ENCODE measurements at places on chromosomes 11 and 22.

- DNase-seq = no peak
These were observed 120.8 kb upstream of the POU2AF2 start for GRCh38 chr11:111124724-111125123.

GRCh38 chr11:118436639-118437207, 431 bp downstream of the KMT2A start:
- peak; percentile 57 for DNase-seq

GRCh38 chr22:49325531-49326395, 501.9 kb downstream of the BRD1 start:
- DNase-seq = no peak

- no peak for DNase-seq
These were observed 2.8 kb downstream of the RIC8A start for GRCh38 chr11:210122-210802.

- no peak for DNase-seq
These were observed 63.4 kb downstream of the FLI1 start for GRCh38 chr11:128757235-128757711.

DNA sequence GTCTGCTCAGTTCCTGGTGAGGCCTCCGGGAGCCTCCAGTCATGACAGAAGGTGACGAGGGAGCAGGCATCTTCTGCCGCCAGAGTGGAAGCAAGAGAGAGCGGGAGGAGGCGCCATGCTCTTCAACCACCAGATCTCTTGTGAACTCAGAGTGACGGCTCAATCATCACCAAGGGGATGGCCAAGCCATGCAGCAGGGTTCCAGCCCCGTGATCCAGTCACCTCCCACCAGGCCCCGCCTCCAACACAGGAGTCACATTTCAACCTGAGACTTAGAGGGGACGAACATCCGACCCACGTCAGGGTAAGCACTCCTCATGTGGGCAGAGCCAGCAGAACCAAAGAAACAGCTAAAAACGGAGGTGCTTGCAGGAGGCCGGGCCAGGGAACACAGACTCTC, 1470.5 kb downstream of the BRD1 start:
- peak; percentile 46 for DNase-seq

GRCh38 chr11:44143987-44144909, 48.8 kb downstream of the EXT2 start:
- no peak for DNase-seq

- DNase-seq = no peak
These were observed 2.1 kb downstream of the TNNI2 start for GRCh38 chr11:1840780-1841480.

DNA sequence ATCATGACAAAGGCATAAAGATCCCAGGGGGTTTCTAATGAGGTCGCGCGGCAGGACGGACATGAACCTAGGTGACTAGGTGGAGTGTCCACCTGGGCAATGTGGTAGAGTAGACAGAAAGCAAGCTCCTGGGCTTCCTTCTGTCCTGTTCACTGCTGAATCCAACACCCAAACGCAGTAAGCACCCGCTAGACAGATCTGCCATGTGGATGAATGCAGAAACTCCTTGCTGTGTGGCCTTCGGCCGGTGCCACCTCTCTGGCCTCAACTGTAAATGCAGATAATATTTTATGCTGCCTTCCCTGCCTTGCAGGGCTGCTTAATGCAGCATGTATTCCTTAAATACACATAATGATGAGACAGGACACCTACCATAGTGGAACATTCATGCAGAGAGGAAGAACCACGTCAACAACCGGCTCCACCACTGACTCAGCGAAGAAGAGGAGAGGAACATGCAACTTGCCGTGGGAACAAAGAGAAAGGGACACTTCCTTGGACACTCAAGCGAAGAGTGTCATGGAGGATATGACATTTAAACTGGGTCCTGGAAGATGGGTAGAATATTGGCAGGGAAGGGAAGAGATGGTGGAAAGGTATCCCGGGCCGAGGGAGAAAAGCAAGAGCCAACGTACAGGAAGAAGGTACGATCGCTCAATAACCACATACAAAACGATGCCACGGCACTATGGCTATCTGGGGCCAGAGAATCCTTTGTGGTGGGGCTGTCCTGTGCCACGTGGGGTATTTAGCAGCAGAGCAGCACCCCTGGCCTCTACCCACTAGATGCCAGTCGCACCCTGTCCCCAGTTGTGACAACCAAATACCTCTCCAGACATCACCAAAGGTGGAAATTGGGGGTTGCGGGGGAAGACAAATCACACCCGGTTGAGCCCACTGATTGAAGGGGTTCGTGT, 30.8 kb downstream of the MYH9 start:
- DNase-seq = no peak

DNA sequence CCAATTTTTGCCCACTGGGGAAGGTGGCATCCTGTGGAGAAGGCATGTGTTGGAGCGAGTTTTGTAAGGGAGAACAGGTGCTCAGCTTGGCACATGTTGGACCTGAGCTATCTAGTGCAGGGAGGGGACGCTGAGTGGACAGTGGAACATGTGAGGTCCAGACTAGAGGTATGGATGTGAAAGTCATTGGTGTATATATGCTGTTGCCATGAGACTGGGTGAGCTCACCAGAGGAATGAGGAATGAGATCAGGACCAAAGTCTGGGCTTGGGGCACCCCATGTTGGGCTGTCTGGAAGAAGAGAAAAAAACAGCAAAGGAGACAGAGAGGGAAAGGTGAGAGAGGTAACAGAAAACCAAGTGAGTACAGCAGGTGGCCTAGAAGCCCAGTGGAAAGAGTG, 12.3 kb upstream of the SYT7 start:
- DNase-seq = no peak

DNA sequence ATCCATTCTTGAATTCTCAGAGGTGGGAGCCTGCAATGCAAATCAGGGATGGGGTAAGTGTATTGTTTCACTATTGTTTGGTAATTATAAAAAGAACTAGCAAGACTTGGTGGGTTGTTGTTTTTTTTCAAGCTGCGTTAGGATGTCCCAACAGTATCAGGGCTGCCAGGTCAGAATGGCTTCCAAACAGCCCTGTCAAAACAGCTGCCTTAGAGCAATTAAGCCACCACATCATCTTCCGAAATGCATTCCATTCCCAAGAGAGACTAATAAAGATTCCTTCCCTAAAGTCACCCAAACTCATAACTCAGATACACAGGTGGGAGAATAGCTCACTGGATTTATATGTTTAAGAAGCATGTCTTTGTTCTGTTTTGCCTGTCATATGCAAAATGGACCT, 23.5 kb downstream of the BBOX1 start:
- no peak for DNase-seq

DNA sequence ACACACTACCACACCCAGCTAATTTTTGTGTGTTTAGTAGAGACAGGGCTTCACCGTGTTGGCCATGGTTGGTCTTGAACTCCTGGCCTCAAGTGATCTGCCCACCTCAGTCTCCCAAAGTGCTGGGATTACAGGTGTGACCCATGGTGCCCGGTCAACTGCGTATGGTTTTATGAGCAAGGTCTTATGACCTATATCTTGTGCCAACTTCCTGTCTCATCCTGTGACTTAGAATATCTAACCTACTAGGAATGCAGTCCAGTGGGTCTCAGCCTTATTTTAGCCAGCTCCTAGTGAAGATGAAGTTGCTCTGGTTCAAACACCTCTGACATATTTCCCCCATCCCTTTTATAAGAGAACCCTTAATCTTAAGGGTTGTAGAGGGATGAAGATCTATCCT, 66.1 kb upstream of the OR5AN1 start:
- DNase-seq = no peak

GRCh38 chr22:45235101-45235777, 5.5 kb downstream of the KIAA0930 start:
- DNase-seq = no peak

- no peak for DNase-seq
These were observed 25.5 kb downstream of the UBASH3B start for GRCh38 chr11:122681070-122681469.

DNA sequence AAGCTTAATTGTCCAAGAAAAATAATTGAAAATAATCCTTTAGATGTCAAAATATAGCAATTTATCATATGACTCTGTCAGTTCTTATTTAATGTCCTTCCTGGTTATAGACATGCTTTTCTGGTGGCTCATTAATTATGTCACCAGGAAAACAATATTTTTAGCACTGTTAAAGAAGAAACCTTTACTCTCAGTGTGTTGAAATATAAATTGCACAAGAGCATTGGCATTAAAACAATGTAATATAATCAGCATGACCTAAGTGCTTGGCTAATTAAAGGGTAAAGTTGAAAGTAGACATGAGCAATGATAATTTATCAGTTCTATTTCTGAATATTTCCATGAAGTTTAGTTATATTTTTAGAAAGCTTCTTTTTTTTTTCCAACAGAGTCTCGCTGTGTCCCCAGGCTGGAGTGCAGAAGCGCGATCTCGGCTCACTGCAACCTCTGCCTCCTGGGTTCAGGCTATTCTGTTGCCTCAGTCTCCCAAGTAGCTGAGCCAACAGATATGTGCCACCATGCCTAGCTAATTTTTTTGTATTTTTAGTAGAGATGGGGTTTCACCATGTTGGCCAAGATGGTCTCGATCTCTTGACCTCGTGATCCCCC, 232.3 kb downstream of the JRKL start:
- DNase-seq = no peak

DNA sequence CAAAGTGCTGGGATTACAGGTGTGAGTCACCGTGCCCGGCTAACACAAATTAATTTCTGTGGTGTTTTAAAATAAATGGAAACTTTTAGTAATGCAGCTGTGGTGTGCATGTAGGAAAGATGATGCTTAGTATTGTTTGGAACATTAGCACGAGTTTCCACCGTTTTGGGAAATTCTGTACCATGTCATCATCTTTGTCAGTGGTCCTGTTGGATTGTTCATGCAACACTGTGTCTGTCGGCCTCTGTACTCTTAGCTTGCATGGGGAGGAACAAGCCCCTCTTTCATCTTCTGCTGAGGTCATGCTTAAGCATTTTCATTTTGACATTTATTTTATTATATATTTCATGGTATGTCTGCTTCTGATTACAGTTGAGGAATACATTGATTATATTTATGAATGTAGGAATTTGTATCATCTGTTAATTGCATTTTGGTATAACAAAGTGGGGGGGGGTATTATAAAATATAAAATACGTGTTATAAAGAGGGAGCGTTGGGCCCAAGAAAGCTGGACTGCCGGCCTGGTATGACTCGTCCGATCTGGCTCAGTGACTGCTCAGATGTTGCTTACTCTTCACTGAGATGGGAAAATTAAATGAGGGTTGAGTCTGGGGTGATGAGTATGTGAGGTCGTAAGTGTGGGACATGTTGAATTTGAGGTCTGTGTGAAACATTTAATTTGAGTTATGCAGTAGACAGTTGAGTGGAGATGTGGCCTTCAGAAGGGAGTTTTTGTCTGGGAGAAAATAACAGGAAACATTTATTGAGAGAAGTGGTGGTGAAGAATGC, 28.7 kb downstream of the CECR2 start:
- DNase-seq = no peak

DNA sequence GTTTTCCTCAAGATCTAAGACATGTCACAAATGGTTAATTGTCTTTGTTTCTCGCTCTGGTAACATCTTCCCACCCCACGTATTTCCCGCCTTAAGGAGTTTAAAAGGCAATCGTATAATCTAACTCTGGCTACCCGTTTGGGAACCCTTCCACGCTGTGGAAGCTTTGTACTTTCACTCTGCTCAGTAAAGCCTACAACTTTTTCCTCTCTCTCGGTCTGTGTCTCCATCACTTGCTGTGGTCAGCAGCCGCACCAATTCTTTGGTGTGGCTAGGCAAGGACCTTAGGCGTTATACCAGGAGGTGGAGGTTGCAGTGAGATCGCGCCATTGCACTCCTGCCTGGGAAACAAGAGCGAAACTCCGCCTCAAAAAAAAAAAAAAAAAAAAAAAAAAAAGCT, 1430.1 kb downstream of the LRRC4C start:
- DNase-seq = peak; percentile 7

- DNase-seq = peak; percentile 46
These were observed 563 bp downstream of the MDK start for GRCh38 chr11:46381819-46382645.

GRCh38 chr11:18253233-18253632, 4.8 kb upstream of the SAA2 start:
- DNase-seq = no peak

DNA sequence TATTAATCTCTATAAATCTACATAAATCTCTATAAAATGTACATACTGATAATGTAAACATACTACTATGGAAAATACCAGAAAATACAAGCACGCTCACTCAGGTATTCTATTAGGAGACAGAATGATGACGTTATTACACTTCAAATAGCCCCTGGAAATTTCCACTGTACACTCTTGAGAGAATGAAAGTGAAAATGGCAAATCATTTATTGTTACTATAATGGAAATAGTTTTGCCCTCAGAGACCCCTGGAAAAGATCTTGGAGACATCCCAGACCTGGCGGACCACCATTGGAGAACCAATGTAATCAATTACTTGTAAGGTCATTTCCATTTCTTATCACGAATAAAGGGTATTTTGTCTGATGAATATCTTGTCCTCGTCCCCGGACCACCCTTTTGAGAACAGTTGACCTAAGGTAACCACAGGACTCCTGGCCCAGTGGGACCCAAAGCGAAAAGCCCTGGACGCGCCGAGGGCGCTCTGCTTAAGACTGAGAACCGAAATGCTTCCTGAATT, 509 bp upstream of the PRRG4 start:
- no peak for DNase-seq

- DNase-seq = no peak
These were observed 1.7 kb upstream of the CHRM1 start for GRCh38 chr11:62922653-62923431.

All from nephron progenitor cell (in vitro differentiated cells).